ENCODE measurements at places on chromosomes 16 and 17. TPM values are rescaled to one million over a fixed set of nuclear protein-coding genes. Genes with fewer than 3 reads are reported as not detected.
A peak's percentile ranks its signal among the peaks of the same experiment; 100 is the strongest.

The ALDH3A1 gene
- total RNA-seq = not detected

The CHST5 gene
- total RNA-seq = 0.10 TPM

The VMO1 gene
- total RNA-seq = 0.55 TPM

The VWA3A gene
- not detected for total RNA-seq

The RNF112 gene
- 0.17 TPM for total RNA-seq

GRCh38 chr17:1473841-1474240 lies 17.8 kb upstream of the CRK start:
- DNase-seq = no peak

DNA sequence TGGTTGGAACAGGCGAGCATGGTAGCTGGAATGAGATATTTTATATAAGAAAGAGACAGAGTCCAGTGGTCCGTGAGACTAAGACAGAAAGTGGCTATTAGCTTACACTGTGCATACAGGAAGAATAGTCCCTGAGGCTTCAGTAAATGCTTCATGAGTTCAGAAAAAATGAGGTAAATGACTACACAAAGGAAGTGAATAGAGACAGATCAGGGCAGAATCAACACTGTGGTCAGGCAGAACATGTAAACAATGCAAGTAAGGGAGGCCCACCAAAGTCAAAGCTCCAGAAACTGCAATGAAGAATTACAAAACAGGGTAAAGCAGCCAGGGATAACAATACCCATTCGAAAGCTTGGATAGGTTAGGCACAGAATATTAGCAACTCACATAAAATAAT lies 4.8 kb downstream of the ABCA10 start:
- DNase-seq = peak; percentile 19

DNA sequence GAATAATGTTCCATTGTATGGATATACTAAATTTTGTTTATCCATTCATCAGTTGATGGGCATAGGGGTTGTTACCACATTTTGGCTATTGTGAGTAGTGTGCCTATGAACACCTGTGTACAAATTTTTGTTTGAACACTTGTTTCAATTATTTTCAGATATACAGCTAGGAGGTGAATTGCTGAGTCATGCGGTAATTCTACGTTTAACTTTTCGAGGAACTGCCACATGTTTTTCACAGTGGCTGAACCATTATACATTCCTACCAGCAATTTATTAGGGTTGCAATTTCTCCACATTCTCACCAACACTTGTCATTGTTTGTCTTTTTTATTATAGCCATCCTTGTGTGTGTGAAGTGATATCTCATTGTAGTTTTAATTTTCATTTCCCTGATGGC lies 75.6 kb downstream of the AKAP1 start:
- DNase-seq = no peak

DNA sequence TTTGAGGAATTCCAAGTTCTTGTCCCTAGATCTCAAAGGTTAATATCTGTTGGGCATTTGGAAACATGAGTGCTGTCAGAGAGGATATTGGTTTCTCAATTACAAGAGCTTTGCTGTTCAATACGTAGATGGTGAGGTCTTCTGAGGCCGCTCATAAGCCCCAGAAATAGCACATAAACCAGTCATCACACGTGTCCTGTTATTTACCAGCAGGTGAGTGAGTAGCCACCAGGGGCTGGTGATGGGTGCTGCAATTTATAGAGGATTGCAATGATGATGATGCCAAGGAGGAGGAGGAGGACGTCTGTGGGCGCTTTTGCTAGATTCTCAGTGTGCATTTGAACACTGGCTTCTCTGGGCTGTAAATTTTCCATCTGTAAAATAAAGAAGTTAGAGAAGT lies 89.0 kb downstream of the SALL1 start:
- no peak for DNase-seq

GRCh38 chr16:71287911-71288310 lies 1.3 kb downstream of the CMTR2 start:
- DNase-seq = no peak

GRCh38 chr16:80611930-80612327 lies 71.1 kb downstream of the DYNLRB2 start:
- no peak for DNase-seq

DNA sequence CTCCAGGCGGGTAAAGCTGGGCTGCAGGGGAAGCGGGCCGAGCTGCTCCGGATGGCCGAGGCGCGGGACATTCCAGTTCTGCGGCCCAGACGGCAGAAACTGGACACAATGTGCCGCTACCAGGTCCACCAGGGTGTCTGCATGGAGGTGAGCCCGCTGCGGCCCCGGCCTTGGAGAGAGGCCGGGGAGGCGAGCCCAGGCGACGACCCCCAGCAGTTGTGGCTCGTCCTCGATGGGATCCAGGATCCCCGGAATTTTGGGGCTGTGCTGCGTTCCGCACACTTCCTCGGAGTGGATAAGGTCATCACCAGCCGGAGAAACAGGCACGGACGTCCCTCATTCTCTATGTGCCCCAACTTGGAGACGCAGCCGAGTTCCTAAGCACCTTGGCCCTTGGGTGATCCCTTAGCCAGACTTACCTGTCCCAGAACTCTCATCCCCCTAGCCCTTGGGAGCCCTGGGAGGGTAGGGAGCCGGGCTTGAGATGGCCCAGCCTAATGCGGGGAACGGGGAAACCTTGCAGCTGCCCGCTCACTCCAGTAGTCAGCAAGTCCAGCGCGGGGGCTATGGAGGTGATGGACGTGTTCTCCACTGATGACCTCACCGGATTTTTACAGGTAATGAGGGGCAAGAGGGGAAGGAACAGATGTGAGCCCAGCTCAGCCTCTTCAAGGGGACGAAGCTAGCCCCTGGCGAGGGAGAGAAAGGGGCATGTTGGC lies 806 bp downstream of the MRM1 start:
- peak; percentile 25 for DNase-seq

Data from OCI-LY7 (cell line).